ENCODE measurements at places on chromosomes 6 and 20.
A peak's percentile ranks its signal among the peaks of the same experiment; 100 is the strongest.

DNA sequence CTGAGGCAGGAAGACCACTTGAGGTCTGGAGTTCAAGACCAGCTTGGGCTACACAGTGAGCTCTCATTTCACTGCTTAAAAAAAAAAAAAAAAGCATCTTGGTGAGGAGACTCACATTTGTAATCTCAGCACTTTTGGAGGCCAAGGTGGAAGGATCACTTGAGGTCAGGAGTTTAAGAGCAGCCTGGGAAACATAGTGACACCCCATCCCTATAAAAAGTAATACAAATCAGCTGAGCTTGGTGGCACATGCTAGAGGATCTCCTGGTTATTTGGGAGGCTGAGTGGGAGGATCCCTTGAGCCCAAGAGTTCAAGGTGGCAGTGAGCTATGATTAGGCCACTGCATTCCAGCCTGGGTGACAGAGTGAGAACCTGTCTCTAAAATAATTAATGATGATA is 29.4 kb upstream of the SYNCRIP start:
- DNase-seq, result no peak

DNA sequence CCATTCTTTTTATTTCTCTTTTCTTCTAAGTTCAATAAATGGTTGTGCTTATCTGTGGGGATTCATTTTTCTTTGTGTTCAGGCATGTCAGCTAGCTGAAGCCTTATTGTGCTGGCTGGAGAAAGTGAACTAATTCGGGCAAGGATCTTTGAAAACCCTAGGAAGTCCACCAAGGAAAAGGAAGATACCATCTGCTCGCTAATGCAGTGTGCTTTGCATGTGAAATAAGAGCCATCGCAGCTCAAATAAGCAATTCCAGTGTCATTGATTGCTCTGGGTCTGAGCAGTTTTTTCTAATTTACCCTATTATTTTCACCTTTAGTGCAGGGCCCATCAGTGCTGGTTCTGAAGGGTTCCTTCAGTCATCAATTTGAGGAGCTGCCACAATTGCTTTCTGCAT is 309.4 kb upstream of the SOX4 start:
- no peak for DNase-seq

DNA sequence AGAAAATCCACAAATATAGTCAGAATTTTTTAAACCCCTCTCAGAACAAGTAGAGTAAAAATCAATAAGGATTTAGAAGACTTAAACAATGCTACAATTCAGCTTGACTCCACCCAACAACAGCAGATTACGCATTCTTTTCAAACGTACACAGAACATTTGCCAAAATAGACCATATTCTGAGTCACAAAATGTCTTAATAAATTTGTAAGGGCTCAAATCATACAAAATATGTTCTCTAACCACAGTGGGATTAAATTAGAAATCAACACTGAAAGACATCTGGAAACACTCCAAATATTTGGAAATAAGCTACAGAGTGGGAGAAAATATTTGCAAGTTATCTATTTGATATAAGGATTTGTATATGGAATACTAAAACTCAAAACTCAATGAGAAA is 164.2 kb upstream of the AKAP12 start:
- no peak for DNase-seq

DNA sequence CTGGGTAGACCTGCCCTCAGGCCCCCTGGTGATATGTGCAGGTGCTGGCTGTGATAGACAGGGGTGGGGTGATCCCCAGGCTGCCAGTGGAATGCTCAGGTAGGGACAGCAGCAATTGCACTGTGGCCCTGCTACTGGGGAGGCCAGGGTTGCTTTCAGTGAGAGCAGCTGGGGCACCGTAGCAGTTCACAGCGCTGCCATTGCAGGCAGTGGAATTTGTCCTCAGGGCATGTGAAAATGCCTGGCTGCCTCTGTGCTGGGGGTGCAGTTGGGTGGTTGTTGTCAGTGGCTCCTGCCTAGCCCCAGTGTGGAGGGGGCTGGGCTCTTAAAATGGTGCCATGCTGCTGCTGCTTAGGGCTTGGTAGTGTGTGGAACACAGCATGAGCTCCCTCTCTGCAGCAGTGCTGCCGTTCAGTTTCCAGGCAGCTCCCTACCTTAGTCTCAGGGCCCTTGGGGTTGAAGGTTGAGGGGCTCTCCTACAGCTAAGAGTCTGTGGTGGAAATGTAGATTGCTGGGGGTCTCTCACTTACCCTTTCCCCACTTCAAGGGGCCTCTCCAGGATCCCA is 23.6 kb downstream of the GJA10 start:
- no peak for DNase-seq

GRCh38 chr6:150930841-150931240 is 65.3 kb downstream of the MTHFD1L start:
- no peak for DNase-seq

DNA sequence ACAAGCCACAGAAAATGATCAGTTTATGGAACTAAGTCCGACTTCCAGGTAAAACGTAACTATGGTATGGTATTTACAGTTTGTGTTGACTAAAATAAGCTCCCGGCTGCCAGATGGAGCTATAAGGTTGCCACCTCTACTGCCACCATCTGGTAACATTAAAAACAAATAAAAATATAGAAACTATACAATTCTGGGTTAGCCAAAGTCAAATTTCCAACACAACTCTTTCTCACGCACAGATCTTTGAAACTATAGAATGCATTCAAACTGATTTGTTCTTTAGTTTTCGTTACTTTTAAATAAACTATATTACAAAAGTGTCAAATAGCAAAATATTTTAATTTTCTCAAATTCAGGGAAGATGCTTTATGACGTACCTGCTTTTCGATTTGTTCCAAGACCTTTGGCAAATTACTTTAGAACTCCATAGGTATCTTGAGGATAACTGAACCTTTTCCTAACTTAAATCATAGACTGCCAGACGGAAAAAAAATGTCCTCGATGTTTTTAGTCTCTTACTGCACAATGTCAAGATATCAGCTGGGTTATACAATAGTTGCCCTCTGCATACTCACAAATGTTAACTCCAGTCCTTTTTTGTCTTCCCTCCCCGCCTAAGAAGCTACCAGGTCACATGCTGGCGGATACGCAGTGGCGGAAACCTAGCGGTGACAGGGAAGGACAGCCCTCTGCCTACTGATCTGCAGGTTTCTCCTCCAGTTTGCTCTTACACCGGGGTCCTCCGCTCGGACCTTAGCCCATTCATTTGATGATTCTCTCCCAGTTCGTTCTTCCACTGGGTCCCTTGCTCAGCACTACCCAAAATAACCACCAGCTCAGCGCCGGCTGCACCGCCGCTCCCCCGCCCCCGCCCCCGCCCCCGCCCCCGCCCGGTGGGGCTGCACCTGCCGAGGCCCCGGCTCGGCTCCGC is 888 bp downstream of the SLC17A5 start:
- peak; percentile 75 for DNase-seq

GRCh38 chr20:59470521-59470920 is 133.8 kb upstream of the PHACTR3 start:
- no peak for DNase-seq

- peak; percentile 3 for DNase-seq
Measured at GRCh38 chr6:8707956-8708772, 272.8 kb upstream of the SLC35B3 start.

DNA sequence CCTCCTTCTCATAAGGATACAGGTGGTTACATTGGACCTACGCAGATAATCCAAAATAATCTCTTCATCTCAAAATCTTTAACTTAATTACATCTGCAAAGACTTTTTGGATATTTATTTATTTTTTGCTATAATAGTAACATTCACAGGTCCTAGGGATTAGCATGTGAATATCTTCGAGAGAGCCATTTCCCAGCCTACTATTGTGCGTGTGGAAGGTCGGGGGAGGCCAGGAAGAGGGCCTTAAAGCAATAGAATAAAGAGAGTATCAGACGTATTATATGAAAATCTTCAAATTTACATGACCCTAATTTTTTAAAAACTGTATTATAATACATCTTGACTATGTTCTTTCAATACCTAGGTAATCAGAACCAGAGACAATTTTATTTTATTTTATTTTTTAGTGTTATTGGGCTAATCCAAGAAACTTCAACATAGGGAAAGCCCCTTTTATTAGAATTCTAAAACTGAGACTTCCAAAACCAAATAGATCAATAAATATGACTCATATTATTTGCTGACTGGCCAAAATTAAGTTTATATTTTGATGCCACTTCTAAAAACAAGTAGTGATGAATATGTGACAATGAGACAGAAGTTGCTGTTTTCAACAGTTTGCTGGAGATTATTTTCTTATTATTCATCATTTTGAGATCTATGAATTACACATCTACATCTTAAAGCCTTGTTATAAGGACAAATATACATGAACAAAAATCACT is 536.1 kb downstream of the NKAIN2 start:
- DNase-seq, result no peak

DNA sequence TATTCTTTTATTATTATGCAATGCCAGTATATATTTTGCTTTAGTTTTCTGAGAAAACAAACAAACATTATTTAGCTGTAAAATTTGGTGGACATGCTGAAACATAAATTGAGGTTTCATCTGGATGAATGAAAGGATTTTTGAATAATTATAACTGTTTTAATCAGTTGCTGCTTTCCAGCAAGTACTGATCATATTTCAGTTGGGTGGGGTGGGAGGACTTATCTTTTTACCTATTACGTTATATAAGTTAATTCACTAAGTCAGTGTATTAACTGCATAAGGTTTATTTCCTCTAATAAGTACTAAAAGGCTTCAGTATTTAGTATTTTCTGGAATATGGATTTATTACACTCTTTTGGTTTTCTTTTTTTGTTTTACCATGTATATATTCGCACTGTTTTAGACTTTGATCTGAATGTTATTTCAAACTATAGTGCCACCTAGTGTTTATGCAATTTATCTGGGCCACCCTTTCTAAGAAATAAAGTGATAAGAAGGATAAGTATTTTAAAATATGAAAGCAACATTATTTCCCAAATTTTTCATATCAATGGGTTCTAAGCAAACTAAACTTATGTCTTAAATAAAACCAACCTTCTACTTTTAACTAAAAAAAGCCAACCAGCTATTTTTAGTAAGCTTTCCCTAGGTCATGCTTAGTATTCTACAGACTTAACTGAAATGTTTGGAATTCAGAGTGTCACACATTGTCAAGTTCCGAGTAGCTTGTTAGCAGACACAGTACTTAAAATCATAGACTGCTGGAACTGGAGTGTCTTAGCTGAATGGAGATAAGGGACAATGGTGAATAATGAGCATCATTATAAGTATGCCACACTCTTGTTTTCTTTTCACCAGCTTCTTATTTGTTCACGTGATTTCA is 105.4 kb upstream of the MCHR2 start:
- no peak for DNase-seq

DNA sequence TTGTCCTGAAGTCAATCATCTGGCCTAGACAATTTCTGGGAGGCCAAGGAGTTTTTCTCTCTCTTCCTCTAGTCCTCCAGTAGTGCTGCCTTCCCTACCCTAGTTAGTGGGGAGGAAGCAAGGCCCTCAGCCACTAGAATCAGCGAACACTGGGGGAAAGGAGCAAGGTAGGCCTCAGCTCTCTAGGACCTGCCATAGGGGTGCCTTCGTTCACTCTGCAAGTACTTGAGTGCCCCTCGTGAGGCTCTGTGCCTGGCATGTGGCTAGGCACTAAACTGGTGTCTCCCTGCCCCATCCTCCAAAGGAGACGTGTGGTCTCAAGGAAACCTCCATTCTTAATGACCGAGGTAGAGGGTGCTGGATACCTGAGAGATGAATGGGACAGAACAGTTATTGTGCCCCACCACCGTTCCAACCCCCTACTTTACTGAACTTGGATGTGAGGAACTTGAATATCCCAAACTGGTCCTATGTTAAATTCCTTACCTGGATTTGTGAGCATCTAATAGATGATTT is 1.1 kb downstream of the DEF6 start:
- DNase-seq, result no peak

- no peak for DNase-seq
Measured at GRCh38 chr20:21981179-21981578, 275.7 kb downstream of the PAX1 start.

- no peak for DNase-seq
Measured at GRCh38 chr6:119395192-119395591, 45.6 kb upstream of the MAN1A1 start.

GRCh38 chr6:110256366-110256765 is 76.1 kb downstream of the CDC40 start:
- DNase-seq, result no peak
